Right atrium auricular region (tissue), 2 donors: ENCODE measurements at places on chromosomes 11 and 22.

- DNase-seq: no peak
Measured at GRCh38 chr11:134062265-134063123, 6.4 kb upstream of the JAM3 start.

- DNase-seq: no peak
Measured at GRCh38 chr11:12075822-12076821, 34.3 kb upstream of the MICAL2 start.

GRCh38 chr22:40076702-40077645, 82.2 kb downstream of the FAM83F start:
- DNase-seq: no peak

- peak; percentile 61 for DNase-seq
Measured at GRCh38 chr11:117226388-117227385, 5.2 kb downstream of the PCSK7 start.

GRCh38 chr11:114787126-114787525, 108.8 kb downstream of the NXPE2 start:
- DNase-seq: no peak

DNA sequence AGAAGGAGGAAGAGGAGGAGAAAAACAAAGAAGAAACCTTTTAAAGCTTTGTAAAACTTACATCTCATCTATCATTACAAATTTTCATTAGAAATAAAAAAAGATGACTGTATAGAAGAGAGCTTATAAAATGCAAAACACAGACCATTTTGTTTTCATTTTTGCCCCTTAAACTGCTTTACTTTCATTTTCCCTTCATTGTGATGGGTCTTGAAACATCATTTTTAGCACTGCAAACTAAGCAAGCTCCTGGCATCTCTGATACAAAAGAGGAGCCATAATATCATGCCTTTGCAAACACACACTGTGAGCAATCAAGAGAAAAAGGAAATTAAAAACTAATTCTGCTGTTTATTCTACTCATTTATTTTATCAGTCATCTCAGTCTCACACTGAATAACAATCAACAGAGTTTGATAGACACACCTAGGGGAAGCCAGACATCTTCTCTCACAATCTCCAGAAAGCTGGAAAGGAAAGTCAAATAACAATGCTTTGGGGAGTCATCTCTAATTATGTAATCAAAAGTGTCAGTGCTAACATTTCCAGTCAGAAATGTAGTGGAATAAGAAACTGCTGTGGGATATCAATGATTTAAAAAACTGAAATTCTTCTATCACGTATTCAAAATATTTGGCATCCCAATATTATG, 467.7 kb upstream of the FAT3 start:
- DNase-seq: no peak

DNA sequence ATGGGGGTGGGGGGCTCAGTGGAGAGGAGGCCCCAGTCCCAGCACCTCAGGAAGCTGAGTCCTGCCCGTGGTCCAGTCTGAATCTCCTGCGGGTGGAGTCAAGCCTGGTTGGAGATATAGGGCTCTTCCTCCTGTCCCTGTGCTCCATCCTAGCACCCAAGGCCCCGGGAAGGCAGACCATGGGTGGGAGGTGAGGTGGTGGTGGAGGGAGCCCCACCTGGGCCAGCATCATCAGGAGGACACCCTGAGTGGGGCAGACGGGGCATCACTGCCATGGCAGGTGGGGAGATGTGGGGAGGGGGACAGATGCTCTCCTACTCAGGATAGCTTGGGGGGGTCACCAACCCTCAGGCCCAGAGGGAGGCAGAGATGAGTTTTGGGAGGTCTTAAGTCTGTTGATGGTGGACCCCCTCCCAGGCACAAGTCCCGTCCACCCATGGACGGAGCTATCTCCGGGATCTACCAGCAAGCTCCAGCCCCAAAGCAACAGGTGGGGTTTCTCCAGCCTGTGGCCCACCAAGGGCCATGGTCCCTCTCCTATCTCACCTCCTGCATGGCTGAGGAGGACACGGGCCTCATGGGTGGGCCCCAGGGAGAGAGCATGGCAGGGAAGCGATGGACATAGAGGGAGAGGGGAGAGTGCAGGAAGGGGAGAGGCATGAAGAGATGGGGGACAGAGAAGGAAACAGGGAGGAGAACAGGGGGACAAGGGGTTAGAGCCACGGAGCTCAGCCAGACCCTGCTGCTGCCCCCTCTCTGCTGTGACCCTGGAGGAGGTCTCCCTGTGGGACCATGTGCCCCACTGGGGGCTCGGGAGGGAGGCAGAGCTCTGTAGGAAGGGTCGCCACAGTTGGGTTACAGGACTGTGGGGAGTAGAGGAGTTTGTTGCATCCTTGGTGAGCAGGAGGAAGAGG, 1.3 kb downstream of the MRGPRE start:
- peak; percentile 43 for DNase-seq

DNA sequence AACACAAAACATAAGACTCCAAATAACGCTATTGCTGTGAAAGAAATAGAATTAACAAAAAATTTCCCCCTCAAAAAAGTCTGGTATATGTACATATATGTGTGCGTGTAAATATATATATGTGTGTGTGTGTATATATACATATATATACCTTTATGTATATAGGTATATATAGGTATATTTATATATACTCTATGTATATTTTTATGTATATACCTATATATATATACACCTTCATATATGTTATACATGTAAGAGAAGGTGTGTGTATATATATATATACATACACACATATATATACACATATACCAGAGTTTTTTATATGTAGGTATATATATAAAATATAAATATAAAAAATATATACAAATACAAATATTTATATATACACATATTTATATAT, 199.2 kb downstream of the RAB38 start:
- no peak for DNase-seq

DNA sequence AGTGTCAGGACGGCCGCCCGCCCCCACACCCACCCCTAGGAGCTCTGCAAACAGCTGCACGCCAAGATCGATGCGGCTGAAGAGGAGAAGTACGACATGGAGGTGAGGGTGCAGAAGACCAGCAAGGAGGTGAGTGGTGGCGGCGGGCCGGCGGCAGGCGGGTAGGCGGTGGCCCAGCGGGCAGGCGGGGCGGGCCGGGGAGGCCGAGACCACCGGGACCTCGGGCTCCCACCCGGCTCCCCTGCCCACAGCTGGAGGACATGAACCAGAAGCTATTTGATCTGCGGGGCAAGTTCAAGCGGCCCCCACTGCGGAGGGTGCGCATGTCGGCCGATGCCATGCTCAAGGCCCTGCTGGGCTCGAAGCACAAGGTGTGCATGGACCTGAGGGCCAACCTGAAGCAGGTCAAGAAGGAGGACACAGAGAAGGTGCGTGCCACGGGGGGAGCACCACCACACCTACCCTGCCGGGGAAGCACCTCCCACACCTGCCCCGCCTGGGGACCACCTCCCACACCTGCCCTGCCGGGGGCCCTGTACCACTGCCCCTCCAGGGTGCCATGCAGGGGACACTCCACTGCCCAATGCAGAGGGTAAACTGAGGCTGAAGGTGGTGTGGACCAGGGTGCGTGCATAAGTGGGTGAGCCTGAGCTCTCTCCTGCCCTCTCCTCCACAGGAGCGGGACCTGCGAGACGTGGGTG, 2.1 kb downstream of the TNNI2 start:
- no peak for DNase-seq

DNA sequence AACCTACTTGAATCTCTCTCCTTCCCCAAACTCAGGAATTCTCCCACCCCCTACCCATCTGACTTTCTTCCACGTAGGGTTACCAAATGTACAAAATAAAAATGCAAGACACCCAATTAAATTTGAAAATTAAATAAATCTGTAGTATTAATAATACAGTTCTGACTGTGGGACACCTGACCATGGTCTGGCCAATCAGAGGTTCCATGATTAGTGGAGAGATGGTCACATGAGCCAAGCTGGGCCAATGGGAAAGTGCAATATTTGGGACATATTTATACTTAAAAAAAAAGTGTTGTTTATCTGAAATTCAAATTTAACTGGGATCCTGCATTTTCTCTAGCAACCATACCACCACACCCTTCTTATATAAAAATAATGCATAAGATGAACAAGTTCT, 29.8 kb upstream of the ASPHD2 start:
- DNase-seq: no peak

DNA sequence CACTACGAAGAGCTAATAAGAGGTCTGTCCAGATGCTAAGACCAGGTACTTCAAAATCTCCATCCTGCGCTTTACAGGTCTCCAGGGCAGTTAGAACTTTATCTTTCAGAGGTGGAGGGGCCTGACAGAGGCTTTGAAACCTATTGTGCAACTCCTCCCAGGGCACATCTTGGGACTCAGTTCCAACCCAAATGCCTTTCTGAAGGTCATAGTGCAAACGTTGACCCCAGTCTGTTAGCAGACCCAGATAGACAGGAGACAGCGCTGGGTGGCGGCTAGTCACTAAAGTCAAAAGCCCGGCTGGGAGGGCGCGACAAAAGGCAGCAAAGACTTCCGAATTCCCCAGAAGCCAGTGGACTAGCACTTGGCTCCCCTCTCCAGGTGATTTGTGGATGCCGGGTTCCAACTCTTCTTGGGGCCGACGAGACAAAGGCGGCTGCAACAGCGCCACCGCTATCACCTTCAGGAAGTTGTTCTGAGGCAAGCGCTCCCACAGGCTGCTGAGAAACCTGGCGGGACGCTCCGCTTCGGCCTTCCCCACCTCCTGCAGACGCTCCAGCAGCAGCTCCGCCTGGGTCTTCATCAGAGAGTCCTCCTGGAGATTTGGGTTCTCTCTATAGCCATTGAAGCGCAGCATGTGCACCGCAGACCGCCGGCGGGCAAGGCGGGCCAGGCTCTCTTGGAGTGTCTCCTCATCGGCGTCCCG, 728 bp downstream of the FANCF start:
- peak; percentile 60 for DNase-seq

- DNase-seq: no peak
Measured at GRCh38 chr22:42385696-42386095, 46.5 kb downstream of the NFAM1 start.

- peak; percentile 91 for DNase-seq
Measured at GRCh38 chr11:117807482-117808327, 10.7 kb upstream of the DSCAML1 start.

DNA sequence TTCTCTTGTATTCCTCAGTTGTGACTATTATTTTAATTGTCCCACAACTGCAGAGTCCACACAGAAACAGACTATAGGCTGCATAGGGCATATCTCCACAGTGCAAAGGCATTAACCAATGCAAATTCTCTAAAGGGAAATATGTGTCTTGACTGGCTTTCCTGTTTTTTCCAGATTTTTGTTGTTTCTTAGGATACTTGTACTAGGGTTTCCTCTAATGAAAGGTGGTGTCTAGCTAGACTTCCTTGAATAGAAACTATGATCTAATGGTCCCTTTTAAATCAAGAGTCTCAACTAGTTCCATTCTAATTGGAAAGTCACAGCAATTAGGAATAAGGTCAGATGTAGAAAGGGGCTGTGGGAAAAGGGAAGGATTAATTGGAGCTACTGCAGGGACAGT, 37.6 kb downstream of the SLC36A4 start:
- no peak for DNase-seq

GRCh38 chr22:34881453-34881852, 184.5 kb upstream of the ISX start:
- DNase-seq: no peak

DNA sequence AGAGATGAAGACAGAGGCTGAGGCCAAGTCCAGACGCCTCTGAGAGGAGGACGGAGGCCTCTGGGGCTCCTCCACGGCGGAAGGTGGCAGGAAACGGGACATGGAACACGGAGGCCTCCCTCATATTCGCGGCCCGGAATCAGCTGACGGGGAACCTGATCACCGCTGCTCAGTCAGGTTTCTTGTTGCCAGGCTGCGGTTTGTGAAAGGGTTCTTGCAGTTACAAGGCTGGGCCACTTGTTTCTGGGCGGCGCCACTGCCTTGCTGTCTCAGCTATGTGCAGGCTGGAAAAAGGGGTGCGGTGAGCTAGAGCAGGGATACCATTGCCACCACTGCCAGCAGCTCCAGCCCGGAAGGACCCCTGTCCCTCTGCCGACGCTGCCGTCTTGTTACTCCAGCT, 10.0 kb upstream of the MMP1 start:
- no peak for DNase-seq

GRCh38 chr22:17753401-17753989, 20.8 kb downstream of the BID start:
- no peak for DNase-seq

DNA sequence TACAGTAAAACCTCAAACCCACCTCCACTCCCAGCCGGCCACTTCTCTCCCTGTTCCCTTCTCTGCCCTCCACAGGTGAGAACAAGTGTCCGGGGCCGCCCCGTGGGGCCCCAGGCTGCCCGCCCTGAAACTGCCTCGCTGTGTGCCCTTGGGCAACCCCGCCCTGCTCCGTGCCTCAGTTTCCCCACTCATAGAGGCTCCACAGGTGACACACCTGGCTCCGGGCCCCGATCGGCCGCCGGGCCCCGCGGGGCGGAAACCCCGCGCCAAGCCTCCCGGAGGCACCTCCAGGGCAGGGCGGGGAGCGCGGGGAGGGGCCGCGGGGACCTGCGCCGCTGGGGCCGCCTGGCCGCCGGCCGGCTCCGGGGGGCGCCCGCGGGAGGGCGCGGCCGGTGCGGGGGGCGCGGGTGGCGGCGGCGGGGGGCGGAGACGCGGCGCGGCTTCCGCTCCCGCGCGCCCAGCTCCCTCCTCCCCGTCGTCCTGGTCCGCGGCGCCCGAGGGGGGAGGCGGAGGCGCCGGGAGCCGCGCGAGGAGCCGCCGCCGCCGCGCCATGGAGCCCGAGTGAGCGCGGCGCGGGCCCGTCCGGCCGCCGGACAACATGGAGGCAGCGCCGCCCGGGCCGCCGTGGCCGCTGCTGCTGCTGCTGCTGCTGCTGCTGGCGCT, at the start of gene LRP5:
Gene LRP5, plus strand, starts transcription at position 475 of the 663 bp plus-strand sequence. Its CDS starts 124 bp downstream, at position 599.
- no peak for DNase-seq

- DNase-seq: no peak
Measured at GRCh38 chr11:26457636-26458035, 114.4 kb downstream of the MUC15 start.

GRCh38 chr11:78533399-78533798, 41.3 kb downstream of the NARS2 start:
- no peak for DNase-seq

DNA sequence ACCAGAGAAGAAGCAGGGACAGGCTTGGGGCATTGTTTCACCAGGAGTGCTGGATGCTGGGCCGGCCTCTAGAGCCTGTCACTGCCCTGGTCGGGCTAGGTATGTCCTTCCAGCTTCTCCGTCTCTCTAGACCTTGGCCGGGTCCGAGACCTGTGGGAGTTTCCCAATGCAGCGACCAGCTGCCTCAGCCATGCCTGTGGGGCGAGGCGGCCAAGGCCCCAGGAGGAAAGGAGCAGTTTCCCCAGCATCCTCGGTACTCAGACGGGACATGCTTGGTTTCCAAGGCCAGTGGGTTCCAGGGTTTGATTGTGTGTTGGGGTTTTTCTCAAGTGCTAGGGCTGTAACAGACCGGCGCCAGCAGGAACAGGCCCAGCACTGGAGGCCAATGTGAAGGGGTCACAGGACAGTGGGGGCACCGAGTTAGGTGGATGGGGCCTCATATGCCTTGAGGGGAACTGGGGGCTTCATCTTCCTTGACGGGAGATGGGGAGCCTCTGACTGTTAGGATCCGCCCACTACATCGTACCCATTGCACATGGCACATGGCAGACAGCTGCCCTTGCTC, 339.0 kb downstream of the TBC1D22A start:
- DNase-seq: no peak
